ENCODE measurements at places on chromosomes 3 and 15.

DNA sequence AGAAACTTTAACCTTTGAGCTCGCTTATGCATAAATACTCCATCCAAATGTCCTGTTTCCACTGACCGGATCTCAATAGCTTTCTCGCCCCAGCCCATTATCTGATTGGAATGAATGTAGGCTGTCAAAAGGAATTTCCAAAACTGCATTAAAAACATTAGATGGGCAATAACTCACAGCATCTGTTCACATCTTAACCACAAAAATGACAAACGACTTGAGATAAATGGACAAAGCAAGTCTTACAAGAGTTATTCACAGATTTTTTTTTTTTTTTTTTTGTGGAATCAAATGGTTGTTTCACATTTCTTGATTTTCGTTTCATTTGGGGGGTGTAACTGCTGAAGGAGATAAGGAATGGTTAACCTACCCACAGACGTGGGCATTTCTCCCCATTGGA is 39.7 kb upstream of the SLC2A2 start:
- no peak for DNase-seq

DNA sequence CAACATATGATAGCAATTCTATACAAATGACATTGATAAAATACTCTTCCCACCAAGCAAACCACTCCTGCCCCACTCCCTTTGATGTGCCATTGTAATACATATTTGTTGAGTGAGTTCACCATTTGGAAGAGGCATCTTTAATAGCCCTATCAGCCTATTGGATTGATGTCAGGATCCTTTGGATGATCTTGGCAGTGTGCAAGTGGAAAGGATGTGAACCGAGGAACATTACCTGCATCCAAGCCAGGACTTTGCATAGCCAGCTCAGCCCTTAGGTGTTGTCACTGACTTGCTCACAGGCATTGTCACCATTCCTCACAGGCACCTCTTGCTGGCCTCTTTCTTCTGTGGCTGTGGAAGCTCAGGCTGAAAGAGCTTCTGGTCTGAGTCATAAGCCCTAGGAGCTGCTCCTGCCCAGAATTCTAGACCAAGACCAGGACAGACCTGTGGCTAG is 16.5 kb upstream of the TIMP4 start:
- DNase-seq = no peak

- DNase-seq = no peak
Measured at GRCh38 chr3:155356594-155357370, 63.3 kb upstream of the STRIT1 start.

DNA sequence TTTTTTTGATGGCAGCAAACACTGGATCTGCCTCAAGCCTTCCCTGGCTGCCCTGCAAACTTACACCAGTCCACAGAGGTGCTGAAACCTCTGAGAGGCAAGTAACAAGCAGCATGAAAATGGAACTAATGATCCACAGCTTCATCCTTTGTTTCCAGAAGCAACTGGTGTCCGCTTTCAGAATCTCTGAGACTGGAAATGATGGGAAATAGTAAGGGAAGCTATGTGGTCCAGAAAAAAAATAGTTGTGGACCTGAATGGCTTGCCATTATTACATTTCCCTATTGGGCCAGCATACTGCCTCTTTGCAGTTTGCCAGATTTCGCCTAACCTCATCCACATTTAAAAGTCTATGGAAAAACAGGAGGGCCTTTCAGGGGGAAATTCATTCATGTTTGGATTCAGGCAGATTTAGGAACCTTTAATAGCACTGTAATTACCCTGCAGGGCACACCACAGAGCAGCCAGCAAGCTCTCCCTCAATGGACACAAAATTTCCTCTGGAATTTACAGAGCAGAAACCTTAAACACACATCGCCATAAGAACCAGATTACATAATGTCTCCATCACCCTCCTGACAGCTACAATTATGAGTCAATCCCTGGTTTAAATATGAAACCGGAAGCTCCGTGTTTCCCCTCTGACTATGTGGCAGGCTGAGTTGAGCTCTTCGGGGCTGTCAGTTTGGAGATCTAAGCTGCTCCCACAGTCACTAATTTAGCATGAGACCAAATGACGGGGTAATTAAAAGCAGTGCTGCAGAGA is 134.4 kb downstream of the TMCO5A start:
- no peak for DNase-seq

- DNase-seq = no peak
Measured at GRCh38 chr3:4866866-4867265, 112.4 kb upstream of the BHLHE40 start.

Measured in left renal pelvis (tissue), 4 donors.